ENCODE measurements at places on chromosomes 1 and 21. TPM values are rescaled to one million over a fixed set of nuclear protein-coding genes. Genes with fewer than 3 reads are reported as not detected.

NTMT2 gene
- total RNA-seq: not detected

PDXK gene
- 235 TPM for total RNA-seq

EDN2 gene
- total RNA-seq: 2.8 TPM

C4BPA gene
- 0.48 TPM for total RNA-seq

RASAL2 gene
- total RNA-seq: 19.2 TPM

H3-3A gene
- 484 TPM for total RNA-seq

CD2 gene
- total RNA-seq: not detected

ECE1 gene
- 55.6 TPM for total RNA-seq

SERTAD4 gene
- total RNA-seq: 1.4 TPM

LCE1A gene
- total RNA-seq: not detected

CTNNBIP1 gene
- 9.4 TPM for total RNA-seq

CLCA4 gene
- not detected for total RNA-seq

JAM2 gene
- total RNA-seq: not detected

PTPRC gene
- not detected for total RNA-seq

FCRL6 gene
- total RNA-seq: not detected

RUSC1 gene
- 48.9 TPM for total RNA-seq

BRINP3 gene
- not detected for total RNA-seq

KISS1 gene
- total RNA-seq: 0.47 TPM

GSTM1 gene
- not detected for total RNA-seq

CACHD1 gene
- total RNA-seq: 1.9 TPM

CRYAA gene
- total RNA-seq: not detected

NUP210L gene
- not detected for total RNA-seq

WDR64 gene
- total RNA-seq: not detected

TLR5 gene
- not detected for total RNA-seq

SPRR1B gene
- total RNA-seq: not detected

TGFBR3 gene
- total RNA-seq: 3.9 TPM

MSH4 gene
- 0.03 TPM for total RNA-seq

TMEM82 gene
- not detected for total RNA-seq

OR2M3 gene
- not detected for total RNA-seq

NBPF20 gene
- total RNA-seq: 3.9 TPM

TMPRSS15 gene
- total RNA-seq: not detected

PCP4 gene
- not detected for total RNA-seq

KRTAP11-1 gene
- not detected for total RNA-seq

NHLH1 gene
- total RNA-seq: 0.35 TPM

TMPRSS3 gene
- 0.38 TPM for total RNA-seq

CD84 gene
- not detected for total RNA-seq

ARHGEF16 gene
- total RNA-seq: 5.1 TPM

TMEM200B gene
- total RNA-seq: 0.08 TPM

FAM72D gene
- total RNA-seq: 6.7 TPM

CYP4A22 gene
- total RNA-seq: not detected

LRRC8D gene
- 44.0 TPM for total RNA-seq

ELF3 gene
- 265 TPM for total RNA-seq
